Endothelial cell (in vitro differentiated cells): ENCODE measurements at places on chromosomes 5 and 9. TPM values are rescaled to one million over a fixed set of nuclear protein-coding genes. Genes with fewer than 3 reads are reported as not detected.

Gene FOXD4L4
- 0.13 TPM for total RNA-seq

Gene FOXD4L6
- not detected for total RNA-seq

Gene SPATA9
- total RNA-seq = 0.33 TPM

Gene DNM1
- total RNA-seq = 8.0 TPM

Gene INPP5E
- total RNA-seq = 23.6 TPM

DNA sequence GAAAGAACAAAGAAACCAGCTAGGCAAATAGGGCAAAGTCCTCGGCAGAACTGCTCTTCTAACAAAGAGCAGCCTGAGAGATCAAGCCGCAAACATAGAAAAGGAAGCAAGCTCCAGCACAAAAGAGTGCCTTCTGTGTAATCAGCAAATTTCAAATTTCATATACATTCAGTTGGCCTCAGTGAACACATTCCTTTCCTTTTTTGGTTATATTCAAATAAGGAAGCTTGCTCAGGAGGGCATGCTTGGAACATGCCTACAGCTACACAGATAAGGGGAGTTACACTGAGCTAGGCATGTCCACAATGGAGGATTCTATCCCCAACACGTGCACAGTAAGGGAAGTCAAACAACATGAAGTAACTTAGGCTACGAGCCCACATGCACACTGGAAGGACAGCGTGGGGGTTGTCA lies 23.4 kb downstream of the IL33 start:
- DNase-seq = no peak

DNA sequence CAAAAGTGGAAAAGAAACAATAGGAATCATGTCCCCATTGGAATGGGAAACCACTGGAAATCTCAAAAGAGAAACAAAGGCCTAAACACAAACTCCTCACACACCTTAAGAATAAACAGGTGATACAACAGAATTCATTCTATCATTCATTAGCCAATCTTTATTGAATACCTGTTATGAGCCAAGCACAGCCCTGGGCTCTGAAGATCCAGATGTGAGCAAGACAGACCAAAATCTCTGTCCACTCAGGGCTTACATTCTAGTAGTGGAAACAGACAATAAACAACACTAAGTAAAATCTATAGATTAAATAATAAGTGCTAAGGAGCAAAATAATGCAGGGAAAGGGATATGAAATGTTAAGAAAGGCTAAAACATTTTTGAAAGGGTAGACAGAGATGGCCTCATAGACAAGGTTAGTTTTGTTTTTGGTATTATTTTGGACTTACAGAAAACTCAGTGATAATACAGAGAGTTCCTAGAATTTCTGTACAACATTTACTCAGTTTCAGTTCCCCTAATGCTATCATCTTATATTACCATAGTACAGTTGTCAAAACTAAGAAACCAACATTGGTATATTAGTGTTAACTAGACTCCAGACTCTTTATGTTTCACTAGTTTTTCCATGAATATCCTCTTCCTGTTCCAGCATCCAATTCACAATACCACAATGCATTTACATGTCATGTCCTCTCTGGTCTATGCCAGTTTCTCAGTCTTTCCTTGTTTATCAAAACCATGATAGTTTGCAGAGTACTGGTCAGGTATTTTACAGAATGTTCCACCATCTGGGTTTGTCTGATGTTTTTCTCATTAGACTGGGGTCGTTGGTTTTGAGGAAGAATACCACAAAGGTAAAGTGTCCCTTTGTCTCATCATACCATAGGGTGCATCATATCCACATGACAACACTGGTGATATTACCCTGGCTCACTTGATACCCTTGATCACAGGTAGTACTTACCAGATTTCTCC lies 103.7 kb downstream of the SIL1 start:
- no peak for DNase-seq

GRCh38 chr5:132644177-132644576 lies 13.8 kb upstream of the IL13 start:
- DNase-seq = no peak

GRCh38 chr5:43773478-43773844 lies 170.5 kb downstream of the NNT start:
- DNase-seq = no peak

- no peak for DNase-seq
These were observed 46.0 kb downstream of the SLC44A1 start for GRCh38 chr9:105290418-105290817.

- no peak for DNase-seq
These were observed 197.4 kb downstream of the FER start for GRCh38 chr5:108945094-108945493.

DNA sequence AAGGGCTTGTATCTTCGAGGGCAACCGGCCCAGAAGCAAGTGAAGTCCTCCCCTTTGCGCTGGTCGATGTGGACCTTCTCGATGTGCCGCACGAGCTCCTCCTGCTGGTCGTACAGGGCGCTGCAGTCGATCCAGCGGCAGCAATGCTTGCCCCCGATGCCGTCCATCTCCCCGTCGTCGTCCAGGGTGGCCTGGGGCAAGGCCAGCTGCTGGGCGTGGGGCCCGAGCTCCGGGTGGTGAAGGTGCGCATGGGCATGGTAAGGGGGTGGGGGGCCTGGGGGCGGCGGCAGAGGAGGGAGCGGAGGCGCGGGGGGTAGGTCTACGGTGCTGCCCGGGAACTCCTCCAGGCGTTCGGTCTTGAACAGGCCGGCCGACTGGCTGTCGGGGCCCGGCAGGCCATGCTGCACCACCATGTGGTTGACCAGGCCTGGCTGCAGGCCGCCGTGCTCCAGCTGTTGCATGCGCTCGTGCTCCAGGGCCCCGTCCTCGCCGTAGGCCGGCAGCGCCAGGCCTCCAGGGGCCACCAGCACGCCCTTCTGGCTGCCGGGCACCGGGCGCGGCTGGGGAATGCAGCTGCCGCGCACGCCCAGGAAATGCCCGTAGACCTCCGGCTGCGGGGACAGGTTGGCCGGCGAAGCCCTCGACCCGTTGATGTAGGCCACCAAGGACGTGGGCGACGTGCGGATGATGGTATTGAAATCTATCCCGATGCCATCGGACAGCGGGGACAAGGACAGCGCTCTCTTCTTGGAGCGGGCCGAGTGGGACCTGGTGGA lies 181.8 kb downstream of the GLIS3 start:
- peak; percentile 23 for DNase-seq

GRCh38 chr5:149550268-149550583 lies 1.0 kb downstream of the CSNK1A1 start:
- no peak for DNase-seq

GRCh38 chr5:83709973-83710372 lies 10.7 kb downstream of the HAPLN1 start:
- no peak for DNase-seq

- no peak for DNase-seq
These were observed 5.5 kb downstream of the NUDT2 start for GRCh38 chr9:34334916-34335315.

DNA sequence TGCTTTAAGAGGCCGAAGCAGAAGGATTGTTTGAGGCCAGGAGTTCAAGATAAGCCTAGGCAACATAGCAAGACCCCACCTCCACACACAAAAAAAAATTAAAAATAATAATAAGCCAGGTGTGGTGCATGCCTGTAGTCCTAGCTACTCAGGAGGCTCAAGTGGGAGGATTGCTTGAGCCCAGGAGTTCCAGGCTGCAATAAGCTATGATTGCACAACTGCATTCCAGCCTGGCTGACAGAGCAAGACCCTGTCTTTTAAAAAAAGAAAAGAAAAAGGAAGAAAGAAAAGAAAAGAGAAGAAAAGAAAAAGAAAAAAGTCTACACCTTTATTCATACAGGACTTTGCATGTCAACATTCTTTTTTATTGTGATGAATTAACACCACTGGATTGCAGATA lies 2125.8 kb downstream of the MAT2B start:
- no peak for DNase-seq
